Lower lobe of right lung (tissue), 2 donors: ENCODE measurements at places on chromosomes 11 and 22. TPM values are rescaled to one million over a fixed set of nuclear protein-coding genes. Genes with fewer than 3 reads are reported as not detected.

GRCh38 chr11:9615031-9615451, 41.6 kb downstream of the WEE1 start:
- no peak for DNase-seq
- peak overlapping the region; percentile 62 for H3K4me3 ChIP-seq
- no peaks in the 10 kb centered on the region for H3K36me3 ChIP-seq
- H3K4me1 ChIP-seq: peaks cover 25% of the 10 kb centered on the region
- H3K27ac ChIP-seq: peak overlapping the region; percentile 98

DNA sequence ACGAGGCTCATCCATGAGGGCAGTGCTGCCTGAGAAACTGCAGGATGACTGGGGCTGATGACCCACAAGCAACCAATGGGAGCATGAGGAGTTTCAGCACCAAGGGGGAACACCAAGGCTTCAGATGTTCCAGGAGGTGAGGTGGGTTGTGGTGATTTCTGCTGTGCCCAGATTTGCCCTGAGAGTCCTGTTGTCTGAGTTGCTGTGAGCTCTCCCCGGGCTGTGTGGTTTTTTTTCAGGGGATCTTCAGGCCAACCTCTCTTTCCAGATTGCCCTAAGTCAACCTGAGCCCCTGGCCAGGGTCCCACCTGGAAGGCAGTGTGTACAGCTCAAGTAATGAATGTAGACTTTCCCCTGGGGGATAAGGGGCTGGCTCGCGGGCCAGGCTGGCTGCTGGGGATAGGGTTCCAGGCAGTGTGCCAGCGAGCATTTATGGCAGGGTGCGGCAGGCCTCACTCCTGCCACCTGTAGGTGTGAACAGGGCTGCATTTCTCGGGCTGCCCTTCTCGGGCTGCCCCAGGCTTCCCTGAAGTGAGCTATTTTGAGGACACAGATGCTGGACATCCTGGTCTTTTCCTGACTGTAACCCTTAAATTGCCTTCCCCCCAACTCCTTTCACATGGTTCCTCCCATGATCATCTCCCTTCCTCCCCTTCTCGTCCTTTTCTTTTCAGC, 9.8 kb downstream of the SLC22A6 start:
- peaks cover 8% of the 10 kb centered on the region for H3K27me3 ChIP-seq
- no peak overlapping the region for H3K27ac ChIP-seq
- no peak overlapping the region for H3K4me3 ChIP-seq
- no peaks in the 10 kb centered on the region for H3K4me1 ChIP-seq
- no peaks in the 10 kb centered on the region for H3K36me3 ChIP-seq

- H3K36me3 ChIP-seq: peaks cover 43% of the 10 kb centered on the region
- H3K27me3 ChIP-seq: no peaks in the 10 kb centered on the region
- H3K27ac ChIP-seq: peak overlapping the region; percentile 97
These were observed 7.2 kb downstream of the AHNAK start for GRCh38 chr11:62539238-62539925.

GRCh38 chr11:11706028-11706427, 84.2 kb upstream of the GALNT18 start:
- peaks cover 4% of the 10 kb centered on the region for H3K27me3 ChIP-seq
- DNase-seq: no peak
- H3K27ac ChIP-seq: no peak overlapping the region
- no peaks in the 10 kb centered on the region for H3K4me1 ChIP-seq
- H3K4me3 ChIP-seq: no peak overlapping the region

DNA sequence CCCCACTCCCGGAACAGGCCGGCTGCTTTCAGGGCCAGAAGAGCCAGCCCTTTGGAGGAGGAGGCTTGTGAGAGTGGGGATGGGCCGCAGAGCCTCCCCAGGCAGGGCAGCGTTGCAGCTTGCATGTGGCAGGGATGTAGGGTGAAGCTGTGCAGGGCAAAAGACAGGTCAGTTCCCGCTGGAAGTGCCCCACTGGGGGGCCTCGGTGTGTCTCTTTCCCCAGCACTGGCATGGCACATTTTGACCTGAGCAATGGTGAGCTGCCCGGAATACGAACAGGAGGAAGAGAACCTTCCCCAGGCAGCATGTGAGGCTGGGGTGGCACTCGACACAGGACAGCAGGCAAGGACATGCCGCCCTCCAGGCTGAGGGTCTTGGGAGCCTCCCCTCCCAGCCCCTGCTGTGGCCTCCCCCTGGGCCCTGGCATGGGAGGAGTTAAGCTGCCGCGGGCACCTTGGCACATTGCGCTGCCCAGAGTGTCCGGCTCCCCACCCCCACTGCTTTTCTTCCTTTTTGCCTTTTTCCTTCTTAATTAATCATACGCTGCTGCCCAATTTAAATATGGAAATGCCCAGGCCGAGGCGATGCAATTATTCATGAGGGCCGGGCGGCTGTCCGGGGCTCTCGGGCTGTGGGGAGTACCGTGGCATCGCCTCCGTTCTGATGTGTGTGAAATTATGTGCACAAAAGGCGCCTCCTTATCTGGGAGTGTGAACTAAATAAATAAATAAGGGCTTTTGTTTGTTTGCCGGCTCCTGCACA, 76.0 kb upstream of the WNT7B start:
- H3K36me3 ChIP-seq: peaks cover 6% of the 10 kb centered on the region
- DNase-seq: peak; percentile 72
- peak overlapping the region; percentile 87 for H3K4me3 ChIP-seq
- no peaks in the 10 kb centered on the region for H3K27me3 ChIP-seq
- H3K4me1 ChIP-seq: peaks cover 86% of the 10 kb centered on the region

GRCh38 chr11:92919048-92919447, 50.4 kb upstream of the MTNR1B start:
- no peaks in the 10 kb centered on the region for H3K27me3 ChIP-seq
- no peak overlapping the region for H3K27ac ChIP-seq
- DNase-seq: no peak
- no peaks in the 10 kb centered on the region for H3K4me1 ChIP-seq

- H3K36me3 ChIP-seq: no peaks in the 10 kb centered on the region
- no peaks in the 10 kb centered on the region for H3K4me1 ChIP-seq
- no peak for DNase-seq
- peaks cover 7% of the 10 kb centered on the region for H3K27me3 ChIP-seq
- H3K27ac ChIP-seq: no peak overlapping the region
These were observed 8.8 kb upstream of the CEP295 start for GRCh38 chr11:93652679-93653078.

DNA sequence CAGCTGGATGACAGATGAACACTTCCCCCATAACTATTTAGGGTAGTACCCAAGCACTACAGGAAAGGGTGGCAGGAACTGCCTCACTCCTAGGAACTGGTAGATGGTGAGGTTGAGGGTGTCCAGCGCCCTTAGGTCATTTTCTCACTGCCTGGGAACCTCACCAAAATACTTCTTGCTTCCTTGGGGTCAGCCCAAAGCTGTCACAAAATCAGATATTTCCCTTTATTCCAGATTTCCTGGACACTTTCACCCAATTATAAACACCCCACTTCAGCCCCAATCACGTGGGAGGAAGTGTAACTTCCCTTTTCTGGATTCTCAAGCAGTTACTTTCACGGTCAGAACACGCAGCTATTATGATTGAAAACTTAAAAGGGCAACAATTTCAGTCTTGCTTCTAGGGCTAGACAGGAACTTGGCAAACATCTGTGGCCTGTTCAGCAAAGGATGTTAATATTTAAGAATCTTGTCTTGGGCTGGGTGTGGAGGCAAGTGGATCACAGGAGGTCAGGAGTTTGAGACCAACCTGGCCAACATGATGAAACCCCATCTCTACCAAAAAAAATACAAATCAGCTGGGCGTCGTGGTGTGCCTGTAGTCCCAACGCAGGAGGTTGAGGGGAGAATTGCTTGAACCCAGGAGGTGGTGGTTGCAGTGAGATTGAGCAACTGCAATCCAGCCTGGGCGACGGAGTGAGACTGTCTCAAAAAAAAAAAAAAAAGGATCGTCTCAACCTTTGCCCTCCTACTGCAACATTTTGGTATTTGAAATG, 4.0 kb downstream of the FTH1 start:
- peak overlapping the region; percentile 97 for H3K27ac ChIP-seq
- H3K4me3 ChIP-seq: peak overlapping the region; percentile 98
- DNase-seq: no peak
- peaks cover 60% of the 10 kb centered on the region for H3K4me1 ChIP-seq

DNA sequence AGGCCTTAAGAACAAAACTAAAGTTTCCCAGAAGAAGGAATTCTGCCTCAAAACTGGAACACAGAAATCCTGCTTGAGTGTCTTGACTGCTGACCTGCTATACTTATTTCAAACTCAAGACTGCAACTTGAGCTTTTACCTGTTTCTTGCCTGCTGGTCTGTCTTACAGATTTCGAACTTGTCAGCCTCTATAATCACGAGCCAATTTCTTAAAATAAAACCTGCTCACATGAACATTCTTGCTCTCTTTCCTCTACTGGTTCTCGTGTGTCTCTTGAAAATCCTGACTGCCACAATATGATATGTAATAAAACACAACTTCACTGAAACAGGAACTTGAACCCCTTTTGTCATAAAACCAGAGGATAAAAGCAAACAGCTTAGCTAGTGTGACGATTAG, 13.9 kb downstream of the PATL1 start:
- no peaks in the 10 kb centered on the region for H3K27me3 ChIP-seq
- no peak overlapping the region for H3K4me3 ChIP-seq
- H3K27ac ChIP-seq: no peak overlapping the region
- DNase-seq: no peak

DNA sequence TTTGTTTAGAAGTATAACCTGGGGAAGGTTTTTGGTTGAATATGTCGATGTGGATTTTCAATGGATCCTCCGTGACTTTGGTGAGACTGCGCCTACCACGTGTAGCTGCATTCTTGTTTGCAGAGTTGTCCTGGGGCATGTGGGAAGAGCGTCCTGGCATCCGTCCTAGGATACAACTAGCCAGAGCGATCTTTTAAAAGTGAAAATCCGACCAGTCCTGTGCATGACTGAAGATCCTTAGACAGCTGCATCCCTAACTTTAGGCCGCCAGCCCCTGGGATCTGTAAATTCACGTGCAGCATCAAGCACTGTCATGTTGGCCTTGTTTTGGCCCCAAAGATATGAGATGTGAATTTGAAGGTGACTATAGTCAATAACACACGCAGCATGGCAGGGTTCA, 22.4 kb upstream of the THY1 start:
- no peaks in the 10 kb centered on the region for H3K36me3 ChIP-seq
- DNase-seq: no peak
- no peak overlapping the region for H3K4me3 ChIP-seq
- H3K27me3 ChIP-seq: no peaks in the 10 kb centered on the region
- no peaks in the 10 kb centered on the region for H3K4me1 ChIP-seq
- no peak overlapping the region for H3K27ac ChIP-seq

- no peaks in the 10 kb centered on the region for H3K4me1 ChIP-seq
- DNase-seq: no peak
- no peak overlapping the region for H3K27ac ChIP-seq
- no peaks in the 10 kb centered on the region for H3K36me3 ChIP-seq
- no peaks in the 10 kb centered on the region for H3K27me3 ChIP-seq
- no peak overlapping the region for H3K4me3 ChIP-seq
These were observed 753.1 kb downstream of the TBC1D22A start for GRCh38 chr22:47515384-47516125.

- no peak for DNase-seq
- no peaks in the 10 kb centered on the region for H3K4me1 ChIP-seq
- no peak overlapping the region for H3K4me3 ChIP-seq
- peaks cover 10% of the 10 kb centered on the region for H3K27me3 ChIP-seq
- no peak overlapping the region for H3K27ac ChIP-seq
- H3K36me3 ChIP-seq: no peaks in the 10 kb centered on the region
These were observed 23.2 kb downstream of the ISX start for GRCh38 chr22:35089139-35089538.

DNA sequence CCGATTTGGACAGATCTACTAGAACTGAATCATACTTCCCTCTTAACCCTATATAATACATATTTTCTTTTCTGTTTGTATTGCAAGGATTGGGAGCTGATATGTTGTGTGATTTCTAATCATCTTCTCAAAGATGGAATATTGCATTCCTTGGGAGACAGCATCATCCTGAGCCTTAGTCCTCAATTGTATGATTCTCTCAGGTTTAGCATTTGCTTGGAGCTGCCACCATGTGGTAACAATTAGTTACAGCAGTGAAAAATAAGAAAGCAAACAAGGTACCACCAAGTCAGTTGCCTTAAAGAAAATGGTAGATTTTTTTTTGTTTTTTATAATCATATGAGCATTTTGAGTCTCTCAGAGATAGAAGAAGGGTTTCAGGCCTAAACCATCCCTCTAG, 11.9 kb downstream of the SNX19 start:
- no peak for DNase-seq
- no peak overlapping the region for H3K4me3 ChIP-seq
- H3K36me3 ChIP-seq: peaks cover 100% of the 10 kb centered on the region

GRCh38 chr22:31861226-31861840, 83.0 kb upstream of the YWHAH start:
- DNase-seq: no peak
- H3K4me3 ChIP-seq: no peak overlapping the region
- peaks cover 56% of the 10 kb centered on the region for H3K36me3 ChIP-seq

- H3K27me3 ChIP-seq: no peaks in the 10 kb centered on the region
- no peaks in the 10 kb centered on the region for H3K36me3 ChIP-seq
- no peak for DNase-seq
- H3K4me1 ChIP-seq: peaks cover 5% of the 10 kb centered on the region
- H3K4me3 ChIP-seq: no peak overlapping the region
These were observed 15.1 kb upstream of the CD3E start for GRCh38 chr11:118289401-118289800.

- H3K4me3 ChIP-seq: no peak overlapping the region
- no peak for DNase-seq
- peak overlapping the region; percentile 58 for H3K27ac ChIP-seq
- peaks cover 28% of the 10 kb centered on the region for H3K4me1 ChIP-seq
These were observed 83.9 kb upstream of the TIMP3 start for GRCh38 chr22:32717337-32718240.

DNA sequence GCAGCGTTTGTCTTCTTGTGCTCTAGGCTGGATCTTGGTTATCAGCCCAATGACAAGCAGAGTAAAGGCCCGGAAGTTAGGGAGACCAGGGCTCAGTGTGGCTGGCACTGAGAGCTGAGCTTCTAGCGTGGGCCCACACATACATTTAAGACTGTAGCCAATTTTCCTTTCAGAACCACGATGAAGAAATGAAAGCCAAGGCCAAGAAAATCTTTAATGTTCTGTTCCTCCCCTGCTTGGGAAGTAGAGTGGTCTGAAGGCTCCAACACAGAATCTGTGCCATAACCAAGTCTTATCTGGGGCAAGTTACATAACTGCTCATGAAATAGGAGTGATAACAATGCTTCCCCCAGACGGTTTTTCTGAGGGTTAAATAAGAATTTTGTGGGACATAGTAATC, 4.7 kb upstream of the ST3GAL4 start:
- DNase-seq: no peak
- H3K27me3 ChIP-seq: no peaks in the 10 kb centered on the region
- H3K4me3 ChIP-seq: no peak overlapping the region
- H3K27ac ChIP-seq: peak overlapping the region; percentile 53

THY1 gene
- 7.5 TPM for total RNA-seq

SCT gene
- total RNA-seq: not detected

SPDYC gene
- total RNA-seq: not detected

SLC5A4 gene
- total RNA-seq: 1.4 TPM

FXYD6 gene
- 61.2 TPM for total RNA-seq

LPXN gene
- total RNA-seq: 71.6 TPM

P2RX6 gene
- 2.1 TPM for total RNA-seq

CPSF7 gene
- 69.8 TPM for total RNA-seq
